PC-9 (cell line): ENCODE measurements at places on chromosomes 2 and 18. TPM values are rescaled to one million over a fixed set of nuclear protein-coding genes. Genes with fewer than 3 reads are reported as not detected.

The KRTCAP3 gene
- total RNA-seq: 62.9 and 91.7 TPM in 2 replicates

The APCDD1 gene
- total RNA-seq: not detected in 2 replicates

The CCDC74A gene
- 3.4 and 4.0 TPM in 2 replicates for total RNA-seq

The REL gene
- total RNA-seq: 12.5 and 13.3 TPM in 2 replicates

The KLHL14 gene
- total RNA-seq: not detected in 2 replicates
